ENCODE measurements at places on chromosomes 1 and 21.

DNA sequence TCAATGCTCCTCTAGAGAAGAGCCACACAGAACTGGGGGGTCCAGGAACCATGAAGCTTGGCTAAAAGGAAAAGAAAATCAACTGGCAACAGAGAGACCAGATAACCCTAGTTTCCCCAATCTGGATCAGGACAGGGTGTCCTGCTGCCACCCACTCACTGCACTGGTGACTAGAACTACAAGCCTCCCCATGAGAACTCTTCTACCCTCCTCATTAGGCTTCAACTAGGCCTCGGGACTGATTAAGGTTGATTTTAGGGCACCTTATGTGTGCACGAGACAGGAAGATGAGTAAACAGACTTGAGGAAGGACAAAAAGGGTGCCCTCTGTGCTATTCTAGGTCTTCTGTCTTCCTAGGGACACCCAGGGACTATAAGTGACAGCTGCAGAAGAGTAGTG is 2.3 kb upstream of the SF3B4 start:
- no peak for DNase-seq

GRCh38 chr1:171781176-171781875 is at the start of gene METTL13:
Gene METTL13, plus strand, starts transcription at chr1:171781660. Its CDS starts 308 bp downstream, at chr1:171781968.
- peak; percentile 99 for DNase-seq

- DNase-seq: peak; percentile 47
These were observed 8.0 kb upstream of the FAM20B start for GRCh38 chr1:179017383-179018326.

GRCh38 chr21:33380483-33380998 is 22.7 kb upstream of the IFNGR2 start:
- peak; percentile 98 for DNase-seq

GRCh38 chr1:39214998-39215873 is 10.7 kb downstream of the MACF1 start:
- DNase-seq: peak; percentile 46

GRCh38 chr1:171644805-171645483 is 7.5 kb downstream of the MYOC start:
- peak; percentile 85 for DNase-seq

- DNase-seq: no peak
These were observed 168.5 kb downstream of the ACTL8 start for GRCh38 chr1:17923666-17924065.

GRCh38 chr1:215264649-215265048 is 182.1 kb downstream of the KCNK2 start:
- no peak for DNase-seq

DNA sequence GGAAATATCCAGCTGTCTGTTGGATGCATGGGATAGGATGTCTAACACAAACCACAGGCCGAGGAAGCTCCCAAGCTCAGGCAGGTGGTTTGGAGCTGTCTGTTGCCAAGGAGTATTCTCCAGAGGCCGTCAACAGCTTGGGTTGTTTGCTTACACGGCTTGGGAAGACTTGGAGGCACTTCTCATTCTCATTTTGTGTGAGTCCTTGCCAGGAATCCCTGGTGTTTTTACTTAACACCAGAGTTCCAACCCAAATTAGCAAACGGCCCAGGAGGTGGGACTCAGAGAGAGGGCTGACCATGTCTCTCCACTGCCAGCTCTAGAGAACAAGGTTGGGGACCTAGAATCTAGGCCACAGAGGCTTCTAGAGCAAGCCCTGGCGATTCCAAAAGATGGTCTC is 72.7 kb upstream of the FAM20B start:
- DNase-seq: no peak

DNA sequence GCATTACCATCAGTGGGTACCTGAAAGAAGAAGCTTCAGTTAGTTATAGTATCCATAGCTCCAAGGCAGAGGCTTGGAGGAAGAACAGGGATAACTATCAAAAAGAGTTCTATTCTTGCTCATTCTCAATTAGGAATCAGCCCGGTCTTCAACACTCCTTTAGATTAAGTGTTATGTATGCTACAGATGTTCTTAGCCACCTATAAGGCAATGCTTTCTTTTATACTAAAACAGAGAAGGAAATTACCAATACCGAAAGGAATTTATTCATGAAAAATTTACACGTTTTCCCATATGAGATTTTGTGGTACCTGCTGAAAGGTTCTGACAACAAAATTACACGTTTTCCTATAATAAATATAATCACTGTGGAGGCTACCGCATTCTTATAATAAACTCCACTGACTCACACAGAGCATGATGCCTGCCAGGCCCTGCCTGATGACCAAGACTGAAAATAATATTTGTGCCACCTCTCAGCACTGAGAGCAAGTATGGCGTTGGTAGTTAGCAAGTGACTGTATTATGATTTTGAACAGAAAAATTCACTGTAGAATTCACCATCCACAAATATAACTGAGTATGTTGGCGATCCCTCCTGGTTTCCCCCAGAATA is 58.3 kb downstream of the APP start:
- no peak for DNase-seq

- no peak for DNase-seq
These were observed 5.1 kb upstream of the RFX5 start for GRCh38 chr1:151352021-151352718.

- DNase-seq: no peak
These were observed 109.6 kb downstream of the WDR3 start for GRCh38 chr1:118039170-118039569.

DNA sequence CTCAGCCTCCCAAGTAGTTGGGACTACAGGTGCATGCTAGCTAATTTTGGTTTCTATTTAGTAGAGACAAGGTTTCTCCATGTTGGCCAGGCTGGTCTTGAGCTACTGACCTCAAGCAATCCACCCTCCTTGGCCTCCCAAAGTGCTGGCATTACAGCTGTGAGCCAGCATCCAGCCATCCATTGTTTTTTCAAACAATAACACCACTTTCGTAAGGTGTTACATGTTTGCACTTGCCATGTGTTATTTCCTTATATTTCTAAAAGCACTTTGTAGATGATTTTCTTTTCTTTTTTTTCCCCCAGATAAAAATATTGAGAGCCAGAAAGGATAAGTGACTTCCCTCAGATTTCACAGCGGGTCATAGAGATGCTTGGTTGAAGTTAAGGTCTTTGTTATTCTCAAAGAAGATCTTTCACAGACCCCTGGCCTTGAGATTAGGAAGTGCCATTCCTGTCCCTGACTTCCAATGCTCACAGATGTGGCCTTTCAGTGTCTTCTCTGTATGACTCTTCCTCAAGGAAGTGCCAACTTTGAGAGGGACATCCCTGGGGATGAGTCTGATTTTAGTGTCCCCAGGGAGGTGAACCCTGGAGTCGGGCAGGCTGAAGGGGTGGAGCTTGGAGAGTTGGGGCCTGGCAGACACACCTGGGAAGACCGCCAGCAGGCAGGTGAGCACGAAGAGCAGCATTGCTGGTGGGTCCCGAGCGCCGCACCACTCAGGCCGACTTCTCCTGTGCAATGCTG is 6.3 kb downstream of the PIGR start:
- no peak for DNase-seq

DNA sequence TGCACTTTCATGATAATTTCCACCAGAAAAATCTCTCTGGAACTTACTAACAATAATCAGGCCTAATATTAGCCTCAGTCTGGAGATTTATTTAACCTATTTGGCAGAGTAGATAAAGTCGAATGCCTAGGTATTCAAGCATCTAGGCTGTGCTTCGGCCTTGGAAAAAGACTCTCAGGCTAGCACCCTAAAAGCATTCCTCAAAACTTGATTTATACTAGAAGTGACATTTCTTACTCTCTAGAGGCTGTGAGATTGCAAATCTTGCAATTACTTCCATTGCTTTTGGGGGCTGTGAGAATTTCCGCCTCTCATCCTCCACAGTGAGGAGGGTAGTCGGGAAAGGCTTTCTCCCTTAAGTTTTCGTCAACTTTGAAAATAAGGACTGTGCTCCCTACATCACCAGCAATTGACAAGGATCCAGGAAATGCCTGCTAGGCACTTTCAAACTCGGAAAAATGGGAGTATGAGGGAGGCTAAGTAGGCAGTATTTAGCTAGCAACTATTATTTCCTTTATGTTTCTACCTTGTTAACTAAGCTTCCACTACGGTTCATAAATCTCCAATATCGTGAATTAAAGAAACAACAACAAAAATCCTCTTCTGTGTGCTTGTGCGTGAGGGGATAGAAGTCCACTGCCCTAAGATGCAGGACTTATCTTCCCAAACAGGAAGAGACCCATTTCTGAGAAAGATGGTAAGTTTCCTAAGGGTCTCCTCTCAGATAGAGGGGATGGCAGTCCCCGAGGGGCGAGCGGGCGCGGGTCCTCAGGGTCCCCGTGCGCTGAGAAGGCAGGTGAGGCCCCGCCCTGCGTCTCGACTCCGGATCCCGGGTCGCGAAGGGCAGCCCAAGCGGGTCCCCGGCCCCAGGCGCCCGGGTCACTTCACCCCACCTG is 1.1 kb upstream of the LMO4 start:
- DNase-seq: no peak

GRCh38 chr21:25234857-25235801 is 372.2 kb downstream of the MRPL39 start:
- DNase-seq: no peak

- DNase-seq: peak; percentile 34
These were observed 30.9 kb upstream of the NEXN start for GRCh38 chr1:77857552-77857951.

DNA sequence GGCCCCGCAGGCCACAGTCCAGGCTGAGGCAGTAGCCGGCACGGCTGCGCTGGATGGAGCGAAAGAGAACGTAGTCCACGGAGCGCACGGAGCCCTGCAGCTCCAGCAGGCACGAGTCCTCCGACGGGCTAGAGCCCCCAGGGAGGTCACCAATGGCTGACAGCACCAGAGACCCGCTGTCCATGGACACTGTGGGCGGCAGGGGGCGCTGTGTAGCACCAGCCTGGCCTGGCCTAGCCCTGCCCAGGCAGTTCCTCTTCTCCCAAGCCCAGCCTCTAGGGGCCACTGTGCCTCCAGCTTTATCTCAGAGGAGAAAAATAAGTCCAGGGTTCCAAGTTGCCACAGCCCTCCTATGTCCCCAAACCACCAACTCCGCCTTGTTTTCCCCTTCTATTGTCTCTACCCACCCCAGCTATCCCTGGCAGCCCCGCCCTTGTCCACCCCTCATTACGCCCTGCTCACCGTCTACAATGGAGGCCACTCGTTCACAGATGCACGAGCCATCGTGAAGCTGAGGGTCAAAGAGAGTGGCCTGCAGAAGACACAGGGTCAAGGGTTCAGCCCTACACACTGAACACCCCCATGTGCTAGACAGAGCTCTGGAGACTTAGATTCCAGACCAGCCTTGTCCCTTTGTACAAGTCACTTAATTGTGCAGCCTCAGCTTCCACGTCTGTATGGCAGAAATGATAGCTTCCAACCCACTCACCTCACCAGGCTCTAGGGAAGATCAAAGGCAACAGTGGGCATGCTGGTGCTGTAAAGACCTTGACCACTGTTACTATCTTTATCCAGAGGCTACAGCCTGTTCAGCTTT is 4.4 kb downstream of the ENTREP3 start:
- peak; percentile 88 for DNase-seq

- DNase-seq: no peak
These were observed 101.5 kb upstream of the RUNX3 start for GRCh38 chr1:25031601-25031965.

DNA sequence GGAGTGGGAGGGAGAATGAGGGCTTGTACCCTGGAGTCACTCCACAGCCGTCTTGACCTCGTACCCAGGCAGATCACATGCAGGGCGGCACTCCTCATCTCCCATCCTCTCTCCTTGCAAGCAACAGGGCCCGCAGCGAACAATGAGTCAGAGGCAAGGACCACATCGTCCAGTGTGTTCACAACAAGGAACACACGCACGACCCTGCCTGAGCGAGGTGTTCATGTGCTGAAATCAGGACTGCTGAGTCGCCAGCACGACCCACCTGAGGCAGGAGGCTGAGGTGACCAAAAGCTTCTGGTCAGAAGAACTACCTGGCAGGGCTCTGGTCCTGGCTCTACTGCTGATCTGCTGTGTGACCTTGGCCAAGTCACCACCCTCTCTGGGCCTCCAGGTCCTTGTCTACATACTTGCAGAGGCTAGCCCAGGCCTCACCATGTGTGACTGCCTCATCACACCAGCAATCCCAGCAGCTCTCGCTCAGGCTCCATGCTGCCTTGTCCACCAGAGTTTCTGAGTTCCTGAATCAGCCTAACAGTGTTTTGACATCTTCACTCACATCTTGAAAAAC is 78.0 kb downstream of the SSBP3 start:
- no peak for DNase-seq

GRCh38 chr1:97907886-97908285 is 12.9 kb downstream of the DPYD start:
- no peak for DNase-seq

DNA sequence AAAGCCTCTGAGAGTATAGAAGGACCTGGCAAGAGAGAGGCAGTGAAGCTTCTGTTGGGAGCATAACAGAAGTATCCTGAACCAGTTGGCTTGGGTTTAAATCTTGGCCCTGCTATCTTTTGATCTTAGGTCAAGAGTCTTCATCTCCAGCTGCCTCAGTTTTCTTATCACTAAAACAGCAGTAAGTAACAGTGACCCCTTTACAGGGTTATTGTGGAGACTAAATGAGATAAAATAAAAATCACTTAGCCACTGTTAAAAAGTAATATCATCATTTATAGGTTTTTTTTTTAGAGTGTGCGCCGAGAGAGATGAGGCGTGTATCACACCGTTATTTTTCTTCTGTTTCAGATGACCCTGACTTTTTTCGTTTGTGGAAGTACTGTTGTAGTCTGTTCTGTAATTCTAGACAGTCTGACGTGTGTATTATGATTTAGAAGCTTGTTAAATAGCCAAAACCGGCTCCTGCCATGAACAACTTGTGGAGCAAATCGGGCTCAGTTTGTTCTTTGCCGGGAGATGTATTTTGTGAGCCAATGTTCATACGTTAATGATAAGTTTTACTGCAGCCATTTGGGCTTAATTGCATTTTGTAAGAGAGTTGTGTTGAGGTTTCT is 1.1 kb downstream of the THRAP3 start:
- no peak for DNase-seq

DNA sequence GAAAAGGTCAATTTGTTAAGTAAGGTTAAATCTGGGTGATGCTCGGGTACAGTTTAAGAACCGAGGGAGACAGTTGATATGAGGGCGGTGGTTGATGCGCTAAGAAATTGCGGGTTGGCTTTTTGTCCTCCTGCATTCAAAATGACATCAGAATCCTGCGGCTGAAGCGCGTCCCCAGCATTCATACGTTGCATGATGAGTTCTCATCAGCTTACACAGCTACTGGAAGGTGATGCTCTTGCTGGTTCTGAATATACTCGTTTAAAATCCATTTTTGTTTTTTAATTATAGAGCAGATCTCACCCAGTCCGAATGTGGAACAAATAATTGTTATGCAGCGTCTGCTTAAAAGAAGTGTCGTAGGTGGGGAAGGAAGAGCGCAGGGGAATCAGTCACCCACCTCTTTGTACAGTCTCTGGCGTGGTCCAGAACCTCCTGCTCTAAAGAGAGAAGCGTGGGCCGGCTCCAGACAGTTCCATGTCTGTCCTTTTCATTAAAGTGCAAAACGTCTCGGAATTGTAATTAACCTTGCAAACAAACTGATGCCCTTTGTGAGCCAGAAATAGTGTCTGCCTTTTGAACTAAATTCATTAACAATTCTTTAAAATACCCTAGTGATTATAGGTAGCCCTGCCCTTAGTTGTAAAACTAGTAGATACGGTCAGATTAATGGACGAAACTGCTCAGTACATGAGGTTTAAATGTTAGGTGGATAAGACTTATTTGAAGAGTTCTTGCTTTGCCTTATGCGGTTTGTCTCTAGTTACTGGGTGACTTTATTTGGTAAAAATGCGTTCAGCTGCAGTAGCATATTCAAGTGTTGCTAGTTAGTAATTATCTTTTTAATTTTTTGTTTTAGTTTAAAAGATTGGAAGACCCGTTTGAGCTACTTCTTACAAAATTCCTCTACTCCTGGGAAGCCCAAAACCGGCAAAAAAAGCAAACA is 741 bp downstream of the RGS2 start:
- DNase-seq: peak; percentile 56

GRCh38 chr1:161817176-161817730 is 51.1 kb downstream of the ATF6 start:
- DNase-seq: no peak

All from EL (cell line).